ENCODE measurements at places on chromosomes 4 and X.

DNA sequence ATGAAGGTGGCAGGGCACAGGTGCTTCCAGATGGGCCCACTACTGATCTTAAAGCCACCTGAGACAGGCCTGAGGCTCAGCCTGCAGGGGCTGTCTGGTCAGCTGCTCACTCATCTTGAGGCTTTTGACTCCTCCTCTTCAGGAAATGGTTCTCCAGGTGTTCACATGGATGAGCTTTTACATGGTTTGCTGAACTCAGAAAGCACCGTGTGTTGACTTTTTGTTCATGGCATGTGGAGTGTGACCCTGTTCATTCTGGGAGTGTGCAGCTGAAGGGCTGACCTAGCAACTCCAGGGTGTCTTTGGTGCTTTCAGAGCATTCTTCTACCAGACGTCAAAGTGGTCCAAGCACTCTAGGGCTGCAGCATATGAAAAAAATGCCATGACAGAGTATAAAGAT, 111.1 kb downstream of the CCNG2 start:
- no peak for DNase-seq

GRCh38 chr4:103895876-103896465, 176.2 kb upstream of the TACR3 start:
- no peak for DNase-seq

- DNase-seq, result no peak
Measured at GRCh38 chr4:155974996-155975395, 21.3 kb upstream of the CTSO start.

GRCh38 chr4:41077628-41078027, 136.7 kb downstream of the APBB2 start:
- DNase-seq, result no peak

GRCh38 chr4:98659106-98659592, 738 bp upstream of the TSPAN5 start:
- DNase-seq, result no peak

GRCh38 chr4:147901916-147902315, 170.0 kb downstream of the ARHGAP10 start:
- no peak for DNase-seq

Data from suppressor macrophage (primary cell).